ENCODE measurements at places on chromosomes 12 and 14.
A peak's percentile ranks its signal among the peaks of the same experiment; 100 is the strongest.

DNA sequence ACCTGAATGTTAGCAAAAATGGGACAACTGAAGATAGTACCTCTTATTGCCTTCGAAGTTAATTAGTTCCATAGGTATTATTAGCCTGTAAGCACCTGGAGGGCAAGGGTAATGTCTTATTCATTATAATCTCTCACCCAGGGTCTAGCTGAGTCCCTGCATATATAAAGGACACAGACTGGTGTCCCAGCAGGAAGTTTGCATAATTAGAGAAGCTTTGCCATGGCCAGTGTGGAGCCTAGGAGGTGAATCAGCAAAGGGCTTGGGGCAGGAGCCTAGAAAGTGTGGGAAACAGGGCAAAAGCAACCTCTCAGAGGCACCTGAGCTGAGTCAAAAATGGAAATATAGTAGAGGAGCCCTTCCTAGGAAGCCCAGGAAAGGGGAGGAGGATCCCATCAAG, 120.4 kb downstream of the NEDD1 start:
- no peak for DNase-seq

DNA sequence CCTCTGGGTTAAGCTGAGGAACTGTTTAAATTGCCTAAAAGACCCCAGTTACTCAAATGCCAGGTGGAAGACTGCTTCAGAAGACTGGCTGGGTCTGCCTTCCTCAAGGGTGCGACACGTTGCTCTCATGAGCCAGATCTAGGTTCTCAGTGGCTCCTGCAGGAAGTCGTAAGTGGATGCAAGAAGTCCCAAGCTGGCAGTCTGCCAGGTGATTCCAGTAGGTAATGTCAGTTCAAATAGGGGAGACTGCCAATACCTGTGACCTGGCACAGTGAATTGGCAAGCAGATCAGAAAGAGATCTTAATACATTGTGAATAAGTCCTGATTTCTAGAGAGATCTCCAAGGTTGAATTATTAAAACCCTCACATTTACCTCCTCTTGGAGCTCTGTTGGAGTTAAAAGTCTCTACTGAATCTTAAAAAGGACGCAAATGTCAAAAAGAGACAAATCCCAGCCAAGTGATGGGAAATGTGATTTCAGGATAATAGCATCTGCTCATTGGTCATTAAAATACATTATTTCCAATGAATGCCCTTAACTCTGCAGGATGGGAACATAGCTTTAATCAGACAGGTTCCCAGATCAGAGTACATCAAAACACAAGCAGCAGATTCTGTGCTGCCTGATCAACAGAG, 98.8 kb upstream of the FRMD6 start:
- DNase-seq: peak; percentile 35

- no peak for DNase-seq
Observed at GRCh38 chr14:33622496-33622895, 328.4 kb downstream of the EGLN3 start.

GRCh38 chr12:69112616-69113015, 126.8 kb upstream of the CPSF6 start:
- DNase-seq: no peak

DNA sequence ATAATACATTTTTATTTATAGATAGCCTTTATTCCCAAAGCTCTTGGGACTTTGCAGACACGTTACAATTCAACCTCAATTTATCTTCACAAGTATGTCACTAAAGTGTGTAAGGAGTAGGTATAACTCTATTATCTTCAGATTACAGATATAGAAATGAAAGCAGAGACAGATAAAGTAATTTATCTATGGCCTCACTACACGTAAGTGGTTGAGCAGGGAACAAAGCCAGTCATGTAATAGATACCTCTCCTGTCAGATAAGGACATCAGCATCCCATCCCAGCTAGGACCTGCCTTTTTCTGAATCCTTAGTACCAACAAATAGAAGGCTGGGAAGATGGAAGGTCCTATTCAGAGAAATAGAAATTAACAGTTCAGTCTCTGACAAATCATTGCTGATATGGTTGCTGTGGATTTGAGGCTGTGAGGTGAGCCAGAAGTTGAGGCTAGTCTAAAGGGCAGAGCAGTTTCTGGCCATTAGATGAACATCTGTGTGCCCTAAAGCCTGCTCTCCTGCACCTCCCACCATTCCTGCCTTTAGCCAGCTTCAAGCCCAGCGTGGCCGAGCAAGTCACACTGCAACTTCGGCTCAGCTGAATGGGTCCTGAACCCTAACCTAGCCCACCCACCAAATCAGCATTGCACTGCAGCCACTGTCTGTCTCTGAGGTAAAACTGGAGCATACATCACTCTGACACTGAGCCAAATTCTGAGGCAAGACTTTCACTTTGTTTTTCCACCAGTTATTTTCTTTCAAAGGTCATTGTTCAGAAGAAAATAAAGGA, 71.1 kb upstream of the PLEKHA5 start:
- peak; percentile 5 for DNase-seq

DNA sequence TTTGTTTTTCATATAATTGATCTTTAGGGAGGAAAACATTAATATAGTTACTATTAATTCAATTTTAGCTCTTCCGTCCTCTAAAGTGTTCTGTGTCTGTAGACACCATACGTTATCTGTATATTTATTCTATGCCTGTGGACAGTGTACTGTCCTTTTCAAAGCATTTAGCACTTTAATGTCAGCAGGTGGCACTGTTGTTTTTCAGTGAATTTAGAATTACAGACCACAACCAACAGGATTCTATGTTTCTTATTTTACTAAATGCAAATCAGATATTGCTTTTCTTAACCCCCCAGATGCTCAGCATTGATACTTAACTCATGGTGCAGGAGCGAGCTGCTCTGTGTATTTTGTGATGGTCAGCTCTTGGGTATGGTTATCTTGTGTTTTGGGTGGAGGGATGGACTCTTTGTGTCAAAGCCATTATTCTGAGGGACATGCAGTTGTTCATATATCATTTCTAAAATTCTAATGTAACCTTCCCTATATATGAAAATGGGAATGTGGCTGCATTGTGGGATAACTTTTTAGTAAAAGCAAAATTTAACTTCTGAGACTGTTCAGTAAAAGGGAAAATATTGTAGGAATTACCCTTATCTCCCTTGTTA, 65.2 kb downstream of the PAPOLA start:
- DNase-seq: peak; percentile 58

DNA sequence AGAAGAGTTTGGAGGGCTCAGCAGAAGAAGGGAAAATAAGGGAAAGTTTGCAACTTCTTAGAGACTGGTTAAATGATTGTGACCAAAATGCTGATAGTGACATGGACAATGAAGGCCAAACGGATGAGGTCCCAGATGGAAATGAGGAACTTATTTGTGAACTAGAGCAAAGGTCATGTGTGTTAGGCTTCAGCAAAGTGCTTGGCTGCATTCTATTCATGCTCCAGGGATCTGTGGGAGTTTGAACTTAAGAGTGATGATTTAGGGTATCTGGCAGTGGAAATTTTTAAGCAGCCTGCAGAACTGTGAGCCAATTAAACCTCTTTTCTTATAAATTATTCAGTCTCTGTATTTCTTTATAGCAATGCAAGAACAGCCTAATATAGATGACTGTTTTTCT, 88.9 kb upstream of the ARHGAP5 start:
- DNase-seq: no peak

GRCh38 chr12:116263844-116264243, 13.6 kb downstream of the MED13L start:
- peak; percentile 37 for DNase-seq

DNA sequence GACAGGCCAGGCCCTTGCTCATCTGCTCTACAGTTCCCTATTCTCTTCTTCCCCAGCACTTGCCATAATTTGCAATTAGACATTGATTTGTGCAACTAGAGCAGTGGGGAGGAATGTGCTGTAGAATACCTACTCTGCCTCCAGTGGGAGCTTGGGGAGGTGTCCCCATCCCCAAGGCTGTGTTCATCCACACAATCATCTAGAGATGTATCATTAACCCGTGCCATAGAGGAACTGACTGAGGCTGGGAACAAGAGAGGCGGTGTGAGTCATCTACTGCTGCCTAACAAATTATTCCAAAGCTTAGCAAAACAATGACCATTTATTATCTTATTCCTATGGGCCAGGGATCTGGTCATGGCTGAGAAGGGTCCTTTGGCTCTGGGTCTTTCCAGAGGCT, 5.1 kb upstream of the OTUB2 start:
- no peak for DNase-seq

GRCh38 chr12:3445119-3445978, 45.7 kb upstream of the PRMT8 start:
- no peak for DNase-seq

GRCh38 chr12:71440345-71440762, 756 bp downstream of the LGR5 start:
- DNase-seq: no peak

DNA sequence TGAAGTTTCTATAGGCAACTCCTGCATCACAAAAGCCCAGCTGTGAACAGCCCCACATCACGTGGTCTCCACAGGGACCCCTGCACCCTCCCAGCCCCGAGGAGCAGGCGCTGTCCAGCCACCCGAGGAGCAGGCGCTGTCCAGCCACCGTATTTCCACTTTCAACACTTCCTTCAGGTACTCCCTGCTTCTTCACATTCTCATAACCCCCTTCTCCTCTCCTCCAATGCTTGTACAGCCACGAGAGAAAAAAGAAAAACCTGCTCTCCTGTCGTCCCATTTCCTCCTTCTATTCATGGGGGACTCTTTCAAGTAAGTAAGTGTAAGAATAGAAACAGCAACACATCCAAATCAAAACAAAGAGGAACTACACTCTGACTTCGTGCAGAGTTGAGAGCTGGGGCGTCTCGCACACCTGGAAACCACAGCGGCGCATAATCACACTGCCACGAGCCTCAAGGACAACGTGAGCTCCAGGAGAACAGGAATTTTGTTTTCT, 11.9 kb downstream of the CDC42BPB start:
- no peak for DNase-seq

GRCh38 chr12:103036581-103037214, 79.2 kb downstream of the ASCL1 start:
- no peak for DNase-seq

GRCh38 chr12:64029013-64029857, 184.7 kb downstream of the SRGAP1 start:
- DNase-seq: peak; percentile 81

DNA sequence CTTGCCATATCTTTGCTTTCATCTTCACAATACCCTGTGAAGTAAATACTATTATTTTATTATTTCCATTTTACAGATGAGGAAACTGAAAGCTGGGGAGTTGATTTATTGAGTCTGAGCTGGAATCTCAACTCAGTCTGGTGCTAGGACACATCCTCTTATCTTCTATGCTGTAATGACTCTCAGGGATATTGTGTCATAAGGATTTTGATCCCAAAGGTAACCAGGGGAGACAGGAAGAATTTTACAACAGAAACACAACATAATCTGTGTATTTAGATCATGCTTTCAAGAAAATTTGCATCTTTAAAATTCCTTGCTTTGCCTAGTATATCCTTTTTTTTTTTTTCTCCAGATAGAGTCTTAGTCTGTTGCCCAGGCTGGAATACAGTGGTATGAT, 123.3 kb upstream of the BTG1 start:
- no peak for DNase-seq

GRCh38 chr12:75981247-75982168, 50.1 kb downstream of the PHLDA1 start:
- no peak for DNase-seq

DNA sequence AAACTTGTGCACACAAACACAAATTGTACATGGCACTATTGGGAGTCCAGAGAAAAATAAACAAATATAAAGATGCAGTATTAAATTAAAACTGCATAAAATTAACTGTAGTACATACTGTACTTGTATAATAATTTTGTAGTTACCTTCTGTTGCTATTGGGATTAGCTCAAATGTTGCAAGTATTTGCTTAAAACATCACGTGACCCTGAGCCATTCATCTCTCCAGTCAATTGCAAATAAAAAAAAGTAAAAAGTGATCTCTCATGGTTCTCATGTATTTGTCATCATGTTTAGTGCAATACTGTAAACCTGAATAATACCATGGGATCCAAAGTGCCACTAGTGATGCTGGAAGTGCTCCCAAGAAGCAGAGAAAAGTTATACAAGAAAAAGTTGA, 88.1 kb upstream of the NAV3 start:
- DNase-seq: no peak

DNA sequence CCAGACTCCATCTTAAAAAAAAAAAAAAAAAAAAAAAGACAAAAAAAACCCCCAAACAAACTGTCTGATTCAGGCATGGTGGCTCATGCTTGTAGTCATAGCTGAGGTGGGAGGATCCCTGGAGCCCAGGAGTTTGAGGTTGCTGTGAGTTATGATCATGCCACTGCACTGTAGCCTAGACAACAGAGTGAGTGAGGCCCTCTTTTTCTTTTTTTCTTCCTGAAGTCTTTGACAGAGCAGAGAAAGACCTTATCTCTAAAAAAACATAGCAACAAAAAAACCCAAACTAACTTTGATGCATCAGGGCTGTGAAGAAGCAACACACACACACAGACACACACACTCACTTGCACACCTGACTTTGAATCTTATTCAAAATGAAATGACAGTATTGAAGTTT, 7.7 kb upstream of the AMN1 start:
- peak; percentile 83 for DNase-seq

- no peak for DNase-seq
Observed at GRCh38 chr12:58051378-58051777, 110.0 kb downstream of the ATP23 start.

GRCh38 chr14:100320157-100320856, 2.8 kb upstream of the SLC25A47 start:
- no peak for DNase-seq

DNA sequence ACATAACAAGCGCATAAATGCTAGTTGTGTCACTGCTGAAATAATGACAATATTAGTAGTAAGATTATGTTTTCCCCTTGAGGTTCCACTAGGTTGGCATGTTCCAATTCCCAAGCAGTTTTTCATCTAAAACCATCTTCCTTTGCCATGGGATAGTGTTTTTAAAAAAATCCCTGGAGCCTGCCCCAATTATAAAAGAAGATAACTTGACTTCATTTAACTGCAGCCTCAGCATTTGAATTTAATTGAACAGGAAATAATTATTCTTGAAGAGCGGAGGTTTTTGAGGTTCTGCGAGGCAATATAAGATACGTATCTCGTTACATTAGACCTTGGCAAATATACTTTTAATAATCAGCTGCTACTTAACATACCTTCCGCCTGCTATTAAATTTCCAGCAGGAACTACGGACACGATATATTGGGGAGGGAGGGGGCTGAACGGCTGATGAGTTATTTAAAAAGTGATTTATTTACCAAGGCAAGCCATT, 65.2 kb upstream of the HSPB8 start:
- no peak for DNase-seq

- no peak for DNase-seq
Observed at GRCh38 chr14:102813691-102814090, 36.4 kb downstream of the TRAF3 start.

GRCh38 chr12:132648616-132649225, 30.1 kb downstream of the P2RX2 start:
- DNase-seq: no peak

- DNase-seq: no peak
Observed at GRCh38 chr12:102118874-102119273, 1.0 kb downstream of the NUP37 start.

DNA sequence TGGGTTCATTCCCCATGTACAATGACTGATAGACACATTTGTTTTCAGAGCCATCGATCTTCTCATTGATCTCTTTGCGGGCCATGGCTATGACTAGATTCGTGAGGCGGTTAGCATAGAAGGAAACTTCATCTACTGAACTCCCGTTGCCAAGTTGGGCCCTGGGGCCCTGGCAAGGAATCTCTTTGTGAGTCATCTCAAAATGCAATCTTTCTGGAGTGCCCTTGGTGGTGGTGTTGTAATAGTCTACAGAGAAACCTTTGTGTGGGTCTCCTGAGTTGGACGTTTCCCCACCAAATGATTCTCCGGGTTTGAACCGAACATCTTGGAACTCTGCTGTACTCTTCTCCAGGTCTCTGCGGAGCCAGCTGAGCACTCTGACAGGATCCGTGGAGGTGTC, 20.4 kb downstream of the AKAP3 start:
- DNase-seq: no peak
